ENCODE measurements at places on chromosomes 3 and 15.
A peak's percentile ranks its signal among the peaks of the same experiment; 100 is the strongest.

DNA sequence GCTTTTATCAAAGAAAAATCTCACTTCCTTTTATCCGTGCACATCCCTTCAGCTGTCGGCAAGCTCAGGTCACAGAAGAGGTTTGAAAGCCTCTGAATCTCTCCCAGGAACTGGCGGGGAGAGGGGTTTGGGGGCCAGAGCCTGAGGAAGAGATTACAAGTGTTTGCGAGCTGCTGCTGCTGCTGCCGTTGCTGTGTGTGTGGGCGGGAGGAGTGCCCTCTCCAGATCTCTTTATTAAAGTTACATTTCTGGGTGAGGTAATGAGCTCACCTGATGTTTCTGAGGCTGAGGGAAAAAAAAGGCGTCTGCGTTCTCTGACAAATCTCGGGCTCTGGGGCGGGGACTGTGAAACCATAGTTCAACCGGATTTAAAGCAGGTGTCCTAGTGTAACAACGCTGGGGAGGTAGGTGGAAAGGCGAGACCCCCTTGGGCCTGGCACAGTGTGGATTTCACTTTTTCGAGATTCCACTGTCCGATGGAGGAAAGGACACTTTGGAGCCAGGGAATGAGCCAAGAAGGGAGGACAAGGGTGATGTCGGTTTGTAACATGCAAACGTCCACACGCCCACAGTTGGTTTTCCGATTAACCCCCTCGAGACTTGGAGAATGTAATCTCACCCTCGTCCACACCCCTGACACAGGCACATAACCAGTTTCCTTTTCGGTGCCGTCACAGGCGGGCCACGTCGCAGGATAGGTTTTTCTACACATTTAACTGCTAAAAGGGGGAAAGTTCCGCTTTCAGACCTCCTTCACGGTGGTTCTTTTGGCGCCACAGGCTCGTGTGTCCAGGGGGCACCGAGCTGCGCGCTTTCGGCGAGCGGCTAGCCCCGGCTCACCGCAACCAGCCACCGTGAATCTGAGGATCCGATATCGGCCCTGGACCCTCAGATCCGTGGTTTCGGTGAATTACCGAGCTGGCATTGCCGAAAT lies 2.1 kb downstream of the ALCAM start:
- peak; percentile 20 for DNase-seq

GRCh38 chr3:151901644-151902285 lies 28.3 kb downstream of the SUCNR1 start:
- no peak for DNase-seq

DNA sequence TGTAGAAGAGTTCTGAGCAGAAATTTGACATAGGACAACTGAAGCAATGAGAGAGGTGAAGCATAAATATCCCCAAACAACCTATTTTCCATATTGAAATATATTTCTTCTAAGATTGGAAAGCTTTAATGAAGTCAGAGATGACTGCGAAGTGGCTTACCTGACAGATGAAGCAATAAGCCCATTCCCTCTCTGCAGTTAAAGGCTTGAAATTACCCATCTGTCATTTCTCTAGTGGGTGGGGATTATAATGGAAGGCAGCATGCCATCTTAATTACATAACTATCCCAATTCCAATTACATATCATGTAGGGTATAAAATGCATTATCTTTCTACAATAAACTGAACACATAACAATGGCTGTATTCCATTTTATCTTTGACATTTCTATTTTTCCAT lies 1070.5 kb downstream of the SI start:
- no peak for DNase-seq

- DNase-seq = no peak
Observed at GRCh38 chr3:5006755-5007202, 27.5 kb downstream of the BHLHE40 start.

GRCh38 chr15:101233651-101234280 lies 18.1 kb downstream of the CHSY1 start:
- no peak for DNase-seq

DNA sequence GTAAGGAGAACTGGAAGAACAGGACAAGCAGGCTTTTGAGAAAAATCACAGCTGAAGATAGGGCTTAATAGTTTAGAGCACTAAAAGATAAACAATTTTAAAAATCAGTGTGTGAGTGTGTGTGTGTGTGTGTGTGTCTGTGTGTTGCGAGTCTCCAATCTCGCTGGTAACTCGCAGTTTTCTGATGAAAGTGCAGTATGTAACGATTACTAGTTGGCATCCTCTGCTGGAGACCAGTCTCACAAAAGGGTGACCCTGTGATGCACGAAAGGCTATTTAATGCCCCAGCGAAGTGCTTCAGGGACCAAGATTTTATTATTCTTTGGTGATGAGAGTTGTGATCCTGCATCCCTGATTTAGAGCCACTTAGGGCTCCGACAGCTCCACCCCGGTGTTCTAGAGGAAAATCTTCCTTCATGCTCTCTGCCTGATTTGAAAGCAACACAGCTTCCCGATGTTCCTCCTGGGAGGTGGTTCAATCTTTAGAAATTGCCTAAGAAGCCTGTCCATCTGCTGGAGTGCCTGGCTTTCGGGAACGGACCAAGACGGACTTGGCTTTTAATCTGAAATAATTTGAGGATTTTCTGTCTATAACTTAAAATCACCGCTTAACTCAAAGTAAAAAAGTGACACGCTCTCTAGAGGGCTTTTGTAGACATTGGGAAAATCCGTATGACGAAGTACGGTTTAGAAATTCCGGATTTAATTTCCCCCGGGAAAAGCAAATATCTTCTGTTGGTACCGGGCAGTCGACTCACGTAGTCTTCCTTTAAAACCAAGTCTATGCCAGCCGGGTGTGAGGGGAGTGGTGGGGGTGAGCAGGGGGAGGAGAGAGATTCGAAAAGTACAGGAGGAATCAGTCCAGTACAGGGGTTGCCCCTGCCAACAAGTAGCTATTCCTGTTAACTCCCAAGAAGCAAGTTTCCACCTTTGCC lies 1.1 kb upstream of the ALCAM start:
- DNase-seq = peak; percentile 9

- no peak for DNase-seq
Observed at GRCh38 chr3:14922863-14923262, 24.5 kb upstream of the NR2C2 start.

GRCh38 chr3:128188326-128188725 lies 35.0 kb downstream of the EEFSEC start:
- DNase-seq = no peak

DNA sequence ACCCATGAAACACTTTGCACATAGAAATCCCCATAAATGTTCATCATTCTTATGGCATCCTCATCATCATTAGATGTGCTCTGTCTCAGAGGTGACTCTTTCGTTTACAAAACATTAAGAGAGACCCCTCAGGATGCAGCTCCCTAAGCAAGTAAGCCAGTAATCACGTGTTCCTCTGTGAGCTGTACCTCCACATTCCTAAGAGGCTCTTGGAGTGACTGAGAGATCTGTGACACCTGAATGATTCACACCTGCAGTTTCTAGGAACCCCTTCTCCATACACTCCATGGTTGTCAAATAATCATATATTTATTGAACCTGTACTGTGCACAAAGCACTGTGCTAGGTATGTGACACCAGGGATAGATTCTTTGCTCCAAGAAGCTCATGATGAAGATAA lies 602.4 kb downstream of the UNC13C start:
- no peak for DNase-seq

GRCh38 chr3:157755233-157755632 lies 252.0 kb upstream of the VEPH1 start:
- no peak for DNase-seq

DNA sequence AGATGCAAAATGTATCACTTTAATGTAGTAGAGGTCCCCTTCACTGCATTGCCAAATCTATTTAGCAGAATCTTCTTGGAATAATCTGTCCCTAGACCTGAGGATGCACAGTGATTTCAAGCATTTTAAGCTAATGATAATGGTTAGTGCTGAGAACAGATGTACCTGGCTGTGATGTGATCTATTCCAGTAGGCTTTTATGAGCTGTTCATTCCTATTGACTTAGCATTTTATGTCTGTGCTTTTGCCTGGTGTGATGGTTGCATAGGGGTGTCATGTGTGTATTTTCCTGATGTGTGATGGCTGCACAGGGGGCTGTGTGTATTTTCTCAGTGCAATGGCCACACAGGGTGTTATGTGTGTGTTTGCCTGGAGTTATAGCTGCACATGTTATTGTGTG lies 272.9 kb downstream of the TIGIT start:
- DNase-seq = no peak

- no peak for DNase-seq
Observed at GRCh38 chr3:17357035-17357710, 385.3 kb downstream of the TBC1D5 start.

DNA sequence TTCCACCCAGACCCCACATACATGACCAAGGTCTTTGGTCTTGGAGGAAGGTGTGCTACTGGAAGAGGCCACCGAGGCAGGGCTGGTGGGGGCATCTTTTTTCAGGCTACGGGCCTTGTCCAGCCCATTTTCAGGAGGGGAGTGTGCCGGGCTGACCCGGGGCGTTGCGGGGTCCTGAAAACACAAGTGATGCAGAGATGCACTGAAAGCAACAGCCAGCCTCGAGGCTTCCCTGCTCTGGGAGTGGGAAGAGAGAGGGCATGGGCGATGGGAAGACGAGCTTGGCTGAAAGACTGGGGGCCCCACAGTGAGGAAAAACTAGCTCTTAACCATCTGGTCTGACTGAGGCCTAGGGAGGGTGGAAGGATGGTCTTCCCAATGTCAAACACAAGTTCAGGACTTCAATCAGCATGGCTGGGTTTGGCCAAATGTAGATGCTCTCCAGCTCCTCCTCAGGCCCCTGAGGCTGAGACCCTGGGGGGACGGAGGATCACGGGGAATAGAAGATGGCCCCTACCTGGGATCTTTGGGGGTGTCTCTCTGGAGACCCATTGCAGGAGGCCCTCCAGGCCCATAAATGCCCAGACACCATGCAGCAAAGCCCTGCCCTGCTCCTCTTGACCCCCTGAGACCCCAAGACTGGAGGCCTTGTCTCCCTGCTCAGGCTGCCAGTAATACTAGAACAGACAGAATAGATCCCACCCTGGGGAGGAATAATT lies 38.9 kb downstream of the TLE3 start:
- no peak for DNase-seq

DNA sequence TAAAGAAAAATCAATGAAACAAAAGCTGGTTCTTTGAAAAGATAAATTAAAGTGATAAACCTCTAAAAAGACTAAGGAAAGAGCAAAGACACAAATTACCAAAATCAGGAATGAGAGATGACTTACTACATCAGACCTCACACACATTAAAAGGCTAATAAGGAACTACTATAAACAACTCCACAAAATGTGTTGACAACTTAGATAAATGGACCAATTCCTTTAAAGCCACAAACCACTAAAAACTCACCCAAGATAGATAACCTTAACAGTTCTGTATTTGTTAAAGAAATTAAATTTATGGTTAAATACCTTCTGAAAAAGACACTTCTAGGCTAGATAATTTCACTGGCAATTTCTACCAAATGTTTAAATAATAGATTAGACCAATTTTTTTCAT lies 170.4 kb downstream of the SMAD6 start:
- DNase-seq = no peak

DNA sequence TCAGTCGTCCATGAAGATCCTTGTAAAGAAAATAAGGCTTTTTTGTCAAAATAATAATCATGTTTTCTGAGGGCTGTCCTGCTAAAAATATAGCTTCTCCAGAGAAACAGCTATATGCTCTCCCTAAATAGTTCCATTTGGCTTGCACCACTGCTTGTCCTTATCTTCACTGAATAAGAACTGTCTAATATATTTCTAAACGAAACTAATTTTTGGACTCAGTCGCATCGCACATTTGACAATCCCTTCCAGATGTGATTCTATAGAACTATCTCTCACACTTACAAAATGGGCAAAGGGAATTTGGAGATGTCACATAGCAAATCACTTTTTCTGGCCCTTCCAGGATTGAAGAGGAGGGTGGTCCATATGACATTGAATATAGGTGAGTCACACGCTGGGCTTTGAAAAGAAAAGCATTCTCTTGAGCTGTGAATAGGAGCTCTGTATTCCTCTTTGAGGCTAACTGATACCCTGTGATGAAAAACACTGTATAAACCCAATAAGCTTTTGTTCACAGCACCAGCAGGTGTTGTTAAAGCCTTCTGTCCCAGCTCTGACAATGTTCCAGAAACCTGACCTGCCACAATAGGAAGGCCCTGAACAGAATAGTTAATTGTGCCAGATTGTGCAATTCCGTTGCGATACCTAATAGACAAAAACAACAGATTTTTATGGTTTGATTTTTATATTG lies 1144.2 kb downstream of the ROBO2 start:
- DNase-seq = peak; percentile 57

GRCh38 chr3:169342652-169343505 lies 320.6 kb downstream of the MECOM start:
- no peak for DNase-seq

GRCh38 chr15:28978011-28978378 lies 92.2 kb downstream of the APBA2 start:
- no peak for DNase-seq

GRCh38 chr15:39581793-39582285 lies 960 bp downstream of the THBS1 start:
- DNase-seq = no peak

GRCh38 chr3:17301271-17301670 lies 416.5 kb downstream of the PLCL2 start:
- no peak for DNase-seq

DNA sequence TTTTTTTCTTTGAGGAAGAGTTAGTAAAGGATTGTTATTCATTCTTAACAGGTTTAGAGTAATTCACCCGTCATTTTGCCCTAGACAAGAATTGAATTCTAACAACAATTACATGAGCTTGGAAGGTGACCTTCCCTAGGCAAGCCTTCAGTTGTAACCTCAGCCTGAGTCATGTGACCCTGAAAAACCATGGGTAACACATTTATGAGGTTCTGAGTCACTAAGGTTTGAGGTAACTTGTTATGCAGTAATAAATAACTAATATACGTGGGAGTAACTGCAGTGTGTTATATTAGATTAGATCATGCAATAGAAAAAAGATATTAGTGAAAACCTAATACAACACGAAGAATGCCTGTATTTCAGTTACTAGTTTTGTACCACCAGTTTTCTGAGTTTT lies 237.6 kb upstream of the NDN start:
- DNase-seq = no peak

DNA sequence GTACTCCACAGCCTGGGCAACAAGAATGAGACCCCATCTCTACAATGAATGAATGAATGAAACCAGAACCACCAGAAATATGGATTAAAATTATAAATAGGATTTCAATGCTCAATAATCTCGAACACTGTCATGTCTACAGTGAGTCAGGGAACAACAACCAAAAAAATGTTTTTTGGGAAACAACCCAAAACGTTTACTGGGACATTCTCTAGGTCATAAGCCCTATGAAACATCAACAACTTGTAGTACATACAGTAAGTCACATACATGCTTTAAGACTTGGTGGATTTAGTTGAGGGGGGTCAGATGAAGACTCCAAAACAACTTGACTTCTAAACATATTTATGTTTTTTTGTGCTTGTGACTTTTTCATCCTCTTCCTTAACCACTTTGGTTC lies 511.2 kb downstream of the FOXP1 start:
- DNase-seq = no peak

GRCh38 chr3:188283347-188283746 lies 129.4 kb downstream of the LPP start:
- no peak for DNase-seq

Measured in NCI-H1092 (cell line).